ENCODE measurements at places on chromosomes 7 and 10. TPM values are rescaled to one million over a fixed set of nuclear protein-coding genes. Genes with fewer than 3 reads are reported as not detected.

The WIPF3 gene
- 0.10 TPM for total RNA-seq

The GOLGA7B gene
- 1.1 TPM for total RNA-seq

The SPDYE2 gene
- total RNA-seq = not detected

The TMEM196 gene
- total RNA-seq = not detected

The CRHR2 gene
- total RNA-seq = not detected

The CPA4 gene
- total RNA-seq = not detected

The GNAT3 gene
- total RNA-seq = not detected

The SH2D4B gene
- not detected for total RNA-seq

The GIMAP8 gene
- total RNA-seq = not detected

The POLR3A gene
- total RNA-seq = 10.8 TPM

The NFE2L3 gene
- 43.7 TPM for total RNA-seq
